ENCODE measurements at places on chromosomes 3 and 15.

GRCh38 chr3:129121792-129122411 is at the start of gene RAB43:
RAB43 (minus strand) TSS chr3:129121804; CDS start chr3:129121489, 315 bp downstream.
- ATAC-seq: peak; percentile 47

DNA sequence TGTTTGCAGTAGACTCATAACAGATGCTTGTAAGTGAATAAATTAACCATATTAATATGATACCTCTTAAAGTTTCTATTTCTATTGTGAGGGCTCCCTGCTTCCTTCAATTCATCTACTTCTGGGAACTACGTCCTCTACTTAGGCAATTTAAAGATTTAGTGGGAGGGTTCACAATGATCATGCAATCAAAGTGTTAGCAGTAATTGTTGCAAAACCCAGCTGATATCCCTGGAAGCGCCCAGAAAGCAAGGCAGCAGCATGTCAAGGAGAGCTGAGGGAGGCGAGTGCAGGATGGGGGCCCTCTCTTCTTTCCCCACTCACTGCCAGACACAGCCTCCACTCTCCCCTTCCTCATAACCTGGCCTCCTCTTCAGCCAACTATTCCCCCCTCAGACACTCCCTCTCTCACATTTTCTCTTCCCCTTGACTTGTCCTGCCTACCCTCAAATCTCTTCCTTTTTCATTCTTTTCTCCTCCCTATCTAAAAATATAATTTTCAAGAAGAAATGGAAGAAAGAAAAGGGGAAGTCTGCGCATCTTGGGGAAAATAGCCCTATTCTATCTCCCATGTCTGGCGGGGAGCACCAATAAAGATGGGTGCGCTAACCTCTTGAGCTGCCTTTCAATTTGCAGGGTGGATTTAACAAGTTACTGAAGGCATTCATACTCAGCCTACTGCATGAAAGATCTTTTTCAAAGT is 6.6 kb downstream of the TMEM212 start:
- no peak for ATAC-seq

- ATAC-seq: no peak
These were observed 96.7 kb downstream of the TP63 start for GRCh38 chr3:189727898-189728297.

GRCh38 chr3:169454060-169454317 is 209.5 kb downstream of the MECOM start:
- no peak for ATAC-seq

DNA sequence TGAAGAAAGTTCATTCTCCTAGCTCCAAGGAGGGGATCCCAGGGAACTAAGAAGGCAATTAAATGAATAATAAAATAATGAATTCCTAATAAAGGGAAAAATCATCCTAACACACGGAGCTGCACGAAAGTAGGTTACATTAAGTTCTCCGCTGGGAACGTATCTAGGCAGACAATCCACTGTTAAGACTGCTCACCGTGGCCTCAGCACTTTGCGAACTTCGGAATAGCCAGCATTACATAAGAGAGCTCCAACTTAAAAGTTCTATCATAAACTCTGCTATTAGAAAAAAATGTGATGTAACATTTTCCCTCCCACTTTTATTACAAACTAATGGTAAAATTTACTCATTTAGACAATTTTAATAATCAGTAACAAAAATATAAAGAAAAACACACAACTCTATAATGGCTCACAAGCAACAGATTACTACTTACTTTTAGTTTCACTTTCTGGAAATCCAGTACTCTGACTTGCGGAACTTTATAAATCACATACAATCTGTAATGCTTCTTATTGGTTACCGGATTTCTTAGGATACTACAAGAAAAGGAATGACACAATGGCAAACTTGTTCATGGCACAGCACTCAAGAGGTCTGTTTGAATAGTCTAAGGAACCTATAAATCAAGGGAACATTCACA is 8.5 kb downstream of the SNRPA1 start:
- peak; percentile 24 for ATAC-seq

DNA sequence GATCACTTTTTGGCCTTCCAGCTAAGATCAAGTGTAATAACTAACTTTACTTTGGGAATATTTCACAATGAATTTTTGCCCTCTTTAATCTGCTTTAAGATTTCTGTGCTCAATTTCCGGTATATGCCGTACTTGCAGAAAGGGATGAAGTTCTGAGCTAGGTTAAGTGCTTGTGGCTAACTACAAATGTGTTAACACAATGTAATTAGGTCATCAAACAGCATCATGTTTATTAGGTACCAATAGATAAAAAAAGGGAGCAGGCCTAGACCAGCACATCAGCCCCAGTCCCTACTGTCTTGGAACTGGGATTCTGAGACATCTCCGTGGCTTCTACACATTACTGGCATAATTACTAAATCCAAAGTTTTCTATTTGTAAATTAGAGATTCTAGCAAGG is 932.7 kb upstream of the CFAP20DC start:
- no peak for ATAC-seq

DNA sequence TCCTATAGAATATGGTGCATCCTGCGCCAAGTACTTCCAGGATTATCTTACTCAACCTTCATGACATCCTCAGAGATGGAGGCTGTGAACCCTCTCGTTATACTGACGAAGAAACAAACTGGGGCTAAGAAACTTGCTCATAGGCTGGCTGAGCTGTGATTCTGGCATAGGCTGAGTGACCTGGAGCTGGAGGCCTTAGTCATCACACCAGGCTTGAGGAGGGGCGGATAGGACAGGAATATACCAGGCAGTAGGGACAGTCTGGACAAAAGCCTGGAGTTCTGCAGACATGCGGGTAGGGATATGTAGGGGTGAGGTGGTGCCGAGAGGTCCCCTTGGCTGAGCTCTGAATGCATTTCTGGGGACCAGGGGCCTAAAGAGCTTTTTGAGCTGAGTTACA is 18.1 kb downstream of the HEMK1 start:
- ATAC-seq: no peak

GRCh38 chr3:185822221-185823000 is 2.4 kb downstream of the IGF2BP2 start:
- no peak for ATAC-seq

- peak; percentile 83 for ATAC-seq
These were observed at the start of gene ABHD14A for GRCh38 chr3:51974963-51975851. ABHD14A (plus strand) TSS chr3:51975064; CDS start chr3:51975136, 72 bp downstream.

GRCh38 chr3:196931828-196932587 is 10.3 kb downstream of the NCBP2 start:
- no peak for ATAC-seq

DNA sequence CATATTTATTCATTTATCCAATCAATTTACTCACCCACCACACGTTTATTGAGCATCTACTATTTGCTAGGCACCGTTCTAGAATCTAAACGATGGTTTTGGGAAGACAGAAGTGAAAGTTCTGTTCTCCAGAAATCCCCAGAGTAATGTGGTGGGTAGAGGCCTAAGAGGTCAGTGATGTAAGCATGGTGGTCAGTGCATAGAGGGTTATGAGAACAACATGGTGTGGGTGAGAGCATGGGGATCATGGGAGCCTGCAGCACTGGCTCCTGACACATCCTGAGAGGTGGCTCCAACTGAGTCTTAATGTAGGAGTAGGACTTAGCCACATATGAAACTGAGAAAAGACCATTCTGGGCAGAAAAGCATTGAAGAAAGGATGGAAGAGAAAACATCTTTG is 85.3 kb upstream of the TNFAIP8L3 start:
- ATAC-seq: no peak

DNA sequence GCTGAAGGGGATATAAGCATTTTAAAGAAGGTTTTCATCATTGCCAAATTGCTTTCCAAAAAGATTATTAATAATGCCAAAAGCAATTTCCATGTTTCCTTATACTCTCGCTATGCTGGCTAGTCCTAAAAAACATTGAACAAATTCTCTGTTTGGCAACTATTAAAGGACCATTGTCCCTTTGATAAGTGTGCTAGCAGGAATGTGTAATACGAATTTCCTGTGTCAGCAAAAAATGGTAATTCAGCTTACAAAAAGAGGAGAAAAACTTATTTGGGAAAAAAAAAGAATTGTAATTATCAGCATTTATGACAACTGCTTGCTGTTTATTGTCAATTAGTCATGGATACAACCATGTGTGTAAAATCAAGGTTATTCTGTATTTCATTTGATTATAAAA is 138.6 kb downstream of the TBL1XR1 start:
- no peak for ATAC-seq

- ATAC-seq: no peak
These were observed 616.9 kb downstream of the ZIC1 start for GRCh38 chr3:148026009-148026588.

DNA sequence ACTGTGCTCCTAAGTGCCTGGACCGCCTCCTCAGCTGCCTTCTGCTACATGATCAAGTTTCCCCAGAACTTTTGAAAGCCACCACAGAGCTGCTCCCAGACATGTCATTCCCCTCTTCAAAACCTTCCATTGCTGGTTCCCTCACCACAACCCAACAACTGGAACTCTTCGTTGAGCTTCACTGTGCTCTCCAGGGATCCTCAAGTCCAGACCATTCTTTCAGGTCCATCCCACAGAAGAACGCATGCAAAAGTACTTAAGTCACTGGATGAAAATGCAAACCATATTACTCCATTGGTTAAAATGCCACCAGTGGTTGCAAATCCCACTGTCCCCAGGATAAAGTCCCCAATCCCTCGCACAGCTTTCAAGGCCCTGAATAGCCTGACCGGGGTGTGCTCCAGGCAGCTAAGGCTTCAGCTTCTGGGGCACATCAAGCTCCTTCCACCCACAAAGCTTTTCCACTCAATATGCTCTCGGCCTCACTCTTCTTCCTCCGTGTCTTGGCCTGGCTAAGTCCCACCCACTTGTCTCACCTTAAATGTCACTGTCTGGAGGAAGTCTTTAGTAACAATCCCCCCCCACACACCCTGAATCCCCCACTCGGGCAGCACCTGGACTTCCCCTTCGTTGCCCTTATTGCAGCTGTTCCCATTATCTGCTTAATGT is 84.8 kb downstream of the XXYLT1 start:
- ATAC-seq: no peak

DNA sequence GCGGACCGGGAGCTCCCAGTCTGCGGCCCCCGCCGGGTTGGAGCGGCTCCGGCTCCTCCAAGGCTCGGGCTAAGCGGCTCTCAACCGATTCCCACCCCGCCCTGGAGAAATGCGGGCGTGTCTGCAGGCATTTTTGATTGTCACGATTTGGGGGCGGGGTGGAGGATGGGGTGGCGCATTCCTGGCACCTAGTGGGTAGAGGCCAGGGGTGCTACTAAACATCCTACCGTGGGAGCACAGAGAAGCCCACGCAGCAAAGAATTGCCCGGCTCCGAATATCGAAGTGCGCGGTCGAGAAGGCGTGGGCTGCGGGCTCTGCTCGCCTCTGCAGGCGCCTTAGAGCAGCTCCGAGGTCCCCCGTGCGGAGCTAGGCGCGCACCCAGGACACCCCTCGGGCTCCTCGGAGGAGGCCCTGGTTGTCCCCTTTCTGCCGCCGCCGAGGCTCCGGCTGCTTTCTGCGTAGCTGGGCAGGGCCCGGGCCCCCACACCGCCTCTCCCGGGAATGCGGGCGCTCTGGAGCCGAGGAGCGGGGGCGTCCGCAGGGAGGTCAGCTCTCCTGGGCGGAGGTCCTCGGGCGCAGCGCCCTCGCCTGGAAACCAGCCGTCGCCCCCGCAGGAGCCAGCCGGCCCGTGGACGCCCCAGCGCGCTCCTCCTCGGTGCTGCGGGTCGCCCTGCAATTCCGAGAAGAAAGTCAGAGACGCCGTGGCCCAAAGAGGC is 16.5 kb upstream of the LAMP3 start:
- peak; percentile 72 for ATAC-seq

GRCh38 chr15:100537331-100537730 is 8.6 kb upstream of the CERS3 start:
- ATAC-seq: no peak

DNA sequence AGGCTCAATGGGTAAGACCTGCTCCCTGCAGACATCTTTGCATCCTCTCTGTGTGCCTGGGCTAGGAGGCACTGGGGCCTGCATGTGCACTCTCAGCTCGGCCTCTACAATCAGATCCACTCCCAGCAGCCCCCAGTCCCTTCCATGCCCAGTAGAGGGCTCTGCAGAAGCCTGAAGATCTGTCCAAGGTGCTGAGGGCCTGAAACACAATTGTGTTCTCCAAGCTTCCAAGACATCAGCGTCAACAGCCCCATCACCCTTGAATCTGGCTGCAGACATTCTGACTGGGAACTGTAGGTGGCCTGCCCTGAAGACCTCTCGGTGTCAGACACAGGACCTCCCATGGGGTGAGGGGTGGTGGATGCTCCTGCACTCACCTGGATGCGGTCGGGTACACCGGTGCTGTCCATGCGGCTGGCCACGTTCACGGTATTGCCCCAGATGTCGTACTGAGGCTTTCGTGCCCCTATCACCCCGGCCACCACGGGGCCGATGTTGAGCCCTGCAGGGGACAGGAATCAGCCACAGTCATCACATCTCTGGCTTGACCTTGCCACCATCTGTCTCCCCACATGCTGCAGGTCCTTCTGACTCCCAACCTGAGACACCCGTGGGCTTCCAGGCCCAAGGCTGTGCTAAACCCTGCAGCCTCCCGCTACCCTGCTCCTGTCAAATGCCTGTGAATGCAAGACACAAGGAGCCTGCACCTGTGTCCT is 84.7 kb downstream of the SEC22A start:
- no peak for ATAC-seq

DNA sequence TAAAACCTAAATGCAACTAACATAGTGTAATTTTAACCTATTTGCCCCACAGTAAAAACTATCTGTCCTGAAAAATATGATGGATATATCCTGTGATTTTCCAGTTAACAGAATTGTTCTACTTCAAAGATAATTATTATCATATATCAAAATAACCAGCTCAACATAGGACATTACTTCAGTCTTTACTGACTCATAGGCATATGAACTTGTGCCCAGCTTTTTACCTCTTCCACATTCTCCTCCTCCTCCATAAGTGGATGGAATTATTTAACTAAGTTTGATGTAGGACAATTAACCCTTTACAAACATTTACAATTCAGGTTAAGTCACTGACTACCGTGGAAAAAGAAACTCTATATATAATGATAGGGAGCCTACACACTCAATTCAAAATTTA is 22.9 kb upstream of the USF3 start:
- no peak for ATAC-seq

DNA sequence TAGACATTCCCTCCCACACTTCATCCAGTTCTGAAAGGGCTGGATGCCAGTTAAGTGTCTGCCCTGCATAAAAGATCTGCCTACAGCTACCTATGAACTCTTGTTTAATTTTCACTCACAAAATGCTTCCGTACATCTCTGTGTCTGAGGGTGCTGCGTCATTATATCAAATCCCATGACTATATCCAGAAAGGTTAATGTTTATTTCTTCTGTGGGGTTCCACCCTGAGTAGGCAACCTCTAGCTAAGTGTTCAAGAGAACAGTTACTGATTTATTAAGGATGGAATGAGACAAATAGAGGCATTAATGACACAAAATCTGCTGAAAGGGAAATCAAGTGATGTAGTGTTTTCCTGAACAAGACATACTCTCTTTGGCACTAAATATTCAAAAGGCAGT is 220.2 kb downstream of the MTHFS start:
- no peak for ATAC-seq

GRCh38 chr15:70530503-70530902 is 232.9 kb downstream of the UACA start:
- ATAC-seq: no peak

GRCh38 chr3:194277104-194277785 is 73.9 kb downstream of the CPN2 start:
- ATAC-seq: no peak

Data from activated CD4-positive, CD25-positive, alpha-beta regulatory T cell treated with anti-CD3 and anti-CD28 coated beads, Interleukin-2, amount 50 U/mL, for 24 hours (primary cell).